ENCODE measurements at places on chromosomes 13 and 19. TPM values are rescaled to one million over a fixed set of nuclear protein-coding genes. Genes with fewer than 3 reads are reported as not detected.

Gene ZNF266
- 6.2 TPM for total RNA-seq

- peak; percentile 56 for DNase-seq
These were observed 483.2 kb downstream of the EFNB2 start for GRCh38 chr13:106052200-106052767.

DNA sequence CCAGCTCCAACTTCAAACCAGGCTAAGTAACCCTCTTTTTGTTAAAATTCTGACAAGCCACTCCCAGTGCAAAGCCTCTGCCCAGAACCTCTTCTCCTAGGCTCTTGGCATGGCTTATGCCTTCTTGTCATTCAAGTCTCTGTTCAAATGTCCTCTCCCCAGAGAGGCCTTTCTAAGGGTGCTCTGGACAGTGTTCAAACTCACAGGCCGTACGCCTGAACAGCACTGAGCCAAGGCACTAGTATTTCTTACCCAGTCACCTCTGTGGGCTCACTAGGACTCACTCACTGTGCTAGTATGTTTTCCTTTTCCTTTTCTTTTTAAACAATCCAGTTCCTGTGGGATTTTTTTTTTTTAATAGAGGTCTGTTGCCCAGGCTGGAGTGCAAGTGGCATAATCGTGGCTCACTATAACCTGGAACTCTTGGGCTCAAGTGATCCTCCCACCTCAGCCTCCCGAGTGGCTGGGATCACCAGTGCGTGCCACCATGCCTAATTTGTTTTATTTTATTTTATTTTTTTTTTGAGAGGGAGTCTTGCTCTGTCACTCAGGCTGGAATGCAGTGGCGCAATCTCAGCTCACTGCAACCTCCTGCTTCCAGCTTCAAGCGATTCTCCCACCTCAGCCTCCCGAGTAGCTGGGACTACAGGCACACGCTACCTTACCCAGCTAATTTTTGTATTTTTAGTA, 2.3 kb upstream of the ASF1B start:
- DNase-seq: no peak

DNA sequence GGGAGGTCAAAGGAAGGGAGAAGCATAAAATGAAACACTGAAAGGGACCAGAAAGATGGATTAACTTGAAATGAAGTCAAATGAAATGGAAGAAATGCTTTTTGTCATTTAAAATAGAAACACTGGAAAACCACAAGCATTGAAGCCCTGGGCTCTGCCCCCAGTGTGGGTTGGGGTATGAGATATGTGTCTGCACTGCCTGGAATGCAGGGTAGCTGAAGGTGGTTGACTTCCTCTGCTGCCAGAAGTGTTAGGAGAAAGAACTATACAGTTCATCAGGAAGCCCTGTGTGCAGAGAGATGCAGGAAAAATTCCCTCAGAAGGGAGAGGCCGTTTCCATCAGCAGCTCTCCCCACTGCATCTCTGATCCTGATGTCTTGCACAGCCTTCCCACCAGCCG, 69.2 kb downstream of the DHRS12 start:
- DNase-seq: no peak

DNA sequence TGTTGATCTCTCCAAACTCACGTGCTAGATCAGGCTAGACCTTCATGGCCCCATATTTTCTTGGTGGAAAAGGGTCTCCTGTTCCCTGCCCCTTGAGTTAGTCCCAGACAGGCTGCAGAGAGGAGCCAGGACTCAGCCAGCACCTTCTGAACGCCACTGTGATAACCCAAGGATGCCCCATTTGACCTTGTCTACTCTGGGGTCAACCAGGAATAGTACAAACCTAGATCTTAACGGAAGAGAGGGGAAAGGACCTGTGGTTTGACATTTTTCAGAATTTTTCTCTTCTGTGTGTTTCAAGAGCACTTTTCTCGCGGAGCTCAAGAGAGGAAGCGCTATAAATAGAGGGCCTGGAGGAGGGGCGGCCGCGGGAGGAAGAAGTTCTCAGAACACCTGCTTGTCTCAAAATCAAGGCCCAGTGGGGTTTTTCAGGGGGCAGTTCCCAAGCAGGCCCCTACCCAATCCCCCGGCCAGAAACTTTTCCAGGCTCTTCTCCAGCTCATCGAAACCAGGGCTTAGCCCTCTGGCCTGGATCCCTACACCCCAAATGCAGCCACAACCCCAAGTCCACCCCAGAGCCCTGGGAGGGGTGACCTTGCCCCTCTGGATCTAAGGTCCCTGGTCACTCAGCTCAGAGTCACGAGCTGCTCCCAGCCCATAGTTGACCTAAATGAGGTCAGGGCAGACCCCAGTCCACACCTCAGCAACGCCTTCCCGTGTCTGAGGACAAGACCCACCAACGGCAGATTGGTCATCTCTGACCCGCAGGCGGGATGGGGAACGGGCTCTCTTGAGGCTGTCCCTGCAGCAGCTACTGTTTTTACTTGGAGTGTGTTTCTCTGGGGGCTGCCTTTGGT, 75.6 kb upstream of the TM9SF2 start:
- DNase-seq: peak; percentile 50

- peak; percentile 98 for DNase-seq
These were observed 8.9 kb downstream of the RTBDN start for GRCh38 chr19:12825254-12826131.

Gene CLEC4G
- total RNA-seq: not detected

- peak; percentile 82 for DNase-seq
These were observed 19.8 kb downstream of the EPS8L1 start for GRCh38 chr19:55095260-55096060.

DNA sequence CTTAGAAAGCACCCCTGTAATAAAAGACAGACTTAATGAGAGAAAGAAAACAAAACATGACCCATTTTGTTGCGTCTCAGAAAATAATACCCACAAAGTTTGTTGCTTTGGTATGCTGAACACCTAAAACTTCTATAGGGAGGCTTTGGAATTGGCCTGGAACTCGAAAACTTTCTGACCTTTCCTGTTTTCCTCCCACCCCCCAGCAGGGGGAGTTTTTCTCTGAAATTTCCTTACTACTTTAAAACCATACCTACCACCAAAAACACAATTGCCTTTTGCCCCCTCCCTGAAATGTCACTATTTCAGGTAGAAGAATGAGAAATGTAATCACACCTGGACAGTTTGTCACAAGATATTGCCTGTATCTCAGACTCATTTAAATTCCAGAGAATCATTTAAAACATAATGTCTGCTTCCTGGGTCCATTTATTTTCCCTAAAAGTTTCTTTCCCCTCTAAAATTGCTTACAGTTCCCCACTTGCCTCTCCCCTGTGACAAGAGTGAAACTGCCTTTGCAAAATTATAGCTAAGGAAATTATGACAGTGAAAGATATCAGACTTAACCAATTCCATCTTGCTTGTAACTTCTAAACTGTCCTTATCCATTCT, 2700.2 kb downstream of the PCDH9 start:
- DNase-seq: peak; percentile 20

Gene C19orf81
- total RNA-seq: 8.0 TPM

- peak; percentile 95 for DNase-seq
These were observed at the start of gene ZNF841 for GRCh38 chr19:52095172-52096014. Gene ZNF841 (minus strand): TSS chr19:52095765. CDS start chr19:52084801, 10,964 bp downstream.

DNA sequence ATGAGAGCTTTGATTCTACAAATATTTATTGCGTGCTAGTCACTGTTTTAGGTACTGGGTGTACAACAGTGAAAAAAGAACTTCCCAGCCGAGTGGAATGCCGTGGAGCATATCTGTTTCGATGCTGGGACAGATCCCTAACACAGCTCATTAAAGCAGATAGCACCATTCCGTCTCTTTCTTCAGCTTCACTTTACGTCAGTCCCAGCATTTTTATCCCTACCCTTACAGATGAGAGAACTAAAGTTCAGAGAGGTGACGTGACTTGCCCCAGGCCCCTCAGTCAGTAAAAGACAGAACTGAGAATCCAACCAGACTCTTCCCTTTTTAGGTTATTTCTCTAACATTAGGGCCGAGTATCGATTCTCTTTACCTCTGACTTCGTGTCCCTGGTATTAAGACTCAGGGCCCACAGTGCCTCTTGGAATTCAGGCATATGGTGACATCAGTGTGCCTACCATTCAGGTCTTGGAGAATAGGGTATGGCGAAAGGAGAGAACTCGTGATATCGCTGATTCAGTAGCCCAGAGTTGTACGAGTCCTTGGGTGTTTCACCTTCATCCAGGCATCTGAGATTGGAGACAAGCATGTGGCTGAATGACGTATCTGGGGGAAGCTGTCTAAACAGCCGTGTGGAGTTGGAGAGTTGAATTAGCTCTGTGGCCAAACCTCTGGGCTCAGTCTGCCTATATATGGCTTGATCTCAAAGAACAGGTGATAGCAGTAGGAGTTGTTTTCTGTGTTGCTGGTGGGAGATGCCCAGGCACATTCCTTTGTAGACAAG, 27.1 kb downstream of the ACTN4 start:
- no peak for DNase-seq

DNA sequence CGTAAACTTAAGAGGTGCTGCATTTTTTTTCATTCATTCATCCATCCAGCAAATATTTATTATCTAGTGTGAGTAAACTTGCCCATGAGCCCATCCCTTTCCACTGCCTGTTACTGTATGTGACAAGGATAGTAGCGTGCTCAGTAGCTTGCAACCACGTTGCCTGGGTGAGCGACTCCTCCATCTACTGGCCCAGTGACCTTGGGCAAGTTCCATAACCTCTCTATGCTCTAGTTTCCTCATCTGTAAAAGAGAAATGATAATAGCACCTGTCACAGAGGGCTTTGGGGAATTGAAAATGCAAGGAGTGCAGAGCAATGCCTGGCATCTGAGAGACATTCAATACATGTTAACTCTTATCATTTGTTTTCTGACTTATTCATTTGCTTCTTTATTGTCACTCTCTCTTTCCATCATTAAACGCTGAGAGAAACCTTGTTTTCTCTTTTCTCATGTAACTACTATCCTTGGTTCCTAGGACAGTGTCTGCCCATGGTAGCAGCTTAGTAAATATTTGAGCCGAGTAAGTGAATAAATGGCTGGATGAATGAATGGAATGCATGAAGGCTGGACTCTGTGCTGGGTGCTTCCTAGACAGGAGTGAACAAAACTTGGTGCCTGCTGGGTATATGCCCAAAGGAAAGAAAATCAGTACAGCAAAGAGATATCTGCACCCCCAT, 19.9 kb downstream of the LRCH1 start:
- no peak for DNase-seq

- DNase-seq: peak; percentile 99
These were observed 2.8 kb upstream of the CIRBP start for GRCh38 chr19:1266129-1266915.

Gene MIPEP
- total RNA-seq: 25.3 TPM

- no peak for DNase-seq
These were observed 14.6 kb upstream of the S1PR4 start for GRCh38 chr19:3163943-3164342.

Gene SOX1
- 0.15 TPM for total RNA-seq

DNA sequence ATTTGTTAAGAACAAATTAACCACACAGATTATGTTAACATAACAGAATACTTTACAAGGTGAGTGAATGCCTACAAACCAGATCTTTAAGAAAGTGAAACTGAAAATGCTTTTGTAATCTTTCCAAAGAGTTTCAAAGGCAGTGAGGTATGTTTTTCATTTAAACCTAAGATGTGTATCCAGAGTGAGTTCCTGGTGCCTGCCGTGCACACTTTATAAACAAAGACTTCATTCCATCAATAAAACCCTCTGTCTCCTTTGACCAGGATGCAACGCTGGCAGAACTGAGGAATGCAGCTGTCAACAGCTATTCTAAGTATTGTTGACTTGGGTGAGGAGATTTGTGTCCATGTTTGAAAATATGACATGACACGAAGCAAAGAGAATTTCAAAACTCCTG, 344.6 kb downstream of the DNAJC15 start:
- DNase-seq: no peak

DNA sequence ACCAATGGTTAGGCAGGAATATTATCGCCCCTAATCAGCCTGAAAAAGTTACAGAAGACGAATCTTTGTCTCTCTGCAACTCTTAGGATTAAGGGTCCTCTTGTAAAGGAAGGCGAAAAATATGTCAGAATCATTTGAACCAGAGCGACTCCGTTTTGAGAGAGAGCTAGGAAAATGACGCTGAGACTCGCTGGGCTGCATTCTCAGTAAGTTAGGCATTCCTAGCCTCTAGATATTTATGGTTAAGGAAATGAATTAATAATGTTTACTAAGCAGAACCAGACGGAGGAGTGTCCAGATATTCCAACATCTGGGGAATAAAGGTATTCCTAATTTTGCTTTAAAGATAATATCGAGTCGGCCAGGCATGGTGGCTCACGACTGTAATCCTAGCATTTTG, 755 bp upstream of the ZNF726 start:
- no peak for DNase-seq

Gene MYDGF
- 90.2 TPM for total RNA-seq

- no peak for DNase-seq
These were observed 933 bp upstream of the UQCR11 start for GRCh38 chr19:1606138-1606651.

DNA sequence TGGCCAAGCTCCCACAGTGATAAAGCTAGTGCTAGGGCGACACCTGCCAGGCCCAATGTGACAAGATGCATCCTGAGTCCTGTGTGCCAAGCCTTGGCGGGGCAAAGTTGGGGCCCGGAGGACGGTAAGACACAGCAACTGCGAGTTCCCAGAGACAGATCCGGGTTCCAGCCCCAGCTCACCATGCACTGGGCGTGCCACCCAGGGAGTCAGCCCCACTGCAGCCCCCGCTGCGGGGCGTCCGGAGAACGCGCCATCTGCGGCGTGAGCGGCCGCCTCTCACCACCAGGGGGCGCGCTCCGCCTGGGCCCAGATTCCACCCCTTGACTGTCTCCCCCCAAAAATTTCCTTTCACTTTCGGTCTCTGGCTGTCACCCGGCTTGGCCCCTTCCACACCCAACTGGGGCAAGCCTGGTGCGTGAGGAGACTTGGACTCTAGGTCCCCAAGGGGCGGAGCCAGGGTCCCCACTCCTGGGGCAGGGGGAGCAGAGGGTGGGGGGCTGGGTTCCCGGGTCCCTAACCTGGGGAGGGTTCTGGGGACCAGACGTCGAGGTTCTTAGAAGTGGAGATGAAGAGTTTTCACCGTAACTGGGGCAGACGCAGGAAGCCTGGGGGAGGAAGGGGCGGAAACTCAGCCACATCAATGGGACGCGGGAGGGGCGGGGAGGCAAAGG, at the start of gene FLT3LG:
Gene FLT3LG, plus strand, starts transcription at position 348 of the 674 bp plus-strand sequence. CDS start 425 bp downstream, outside the sequence.
- peak; percentile 97 for DNase-seq

- DNase-seq: peak; percentile 47
These were observed 4.0 kb downstream of the TCF3 start for GRCh38 chr19:1648459-1648849.

DNA sequence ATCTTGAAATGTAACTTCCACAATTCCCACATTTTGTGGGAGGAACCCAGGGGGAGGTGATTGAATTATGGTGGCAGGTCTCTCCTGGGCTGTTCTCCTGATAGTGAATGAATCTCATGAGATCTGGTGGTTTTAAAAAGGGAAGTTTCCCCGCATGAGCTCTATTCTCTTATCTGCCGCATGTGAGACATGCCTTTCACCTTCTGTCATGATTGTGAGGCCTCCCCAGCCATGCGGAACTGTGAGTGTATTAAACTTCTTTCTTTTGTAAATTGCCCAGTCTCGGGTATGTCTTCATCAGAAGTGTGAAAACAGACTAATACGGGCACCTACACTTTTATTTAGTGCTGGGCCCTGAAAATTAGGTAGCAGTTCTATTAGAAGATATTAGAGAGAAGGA, 45.8 kb downstream of the TNFSF13B start:
- no peak for DNase-seq

Gene PROSER3
- 14.0 TPM for total RNA-seq

Gene ZNF460
- 23.7 TPM for total RNA-seq

GRCh38 chr13:19658831-19659230, 25.4 kb downstream of the MPHOSPH8 start:
- no peak for DNase-seq

GRCh38 chr13:110294146-110294545, 12.8 kb downstream of the COL4A1 start:
- no peak for DNase-seq

Gene IGSF23
- total RNA-seq: not detected
